HCT116 (cell line): ENCODE measurements at places on chromosomes 2 and 18.

DNA sequence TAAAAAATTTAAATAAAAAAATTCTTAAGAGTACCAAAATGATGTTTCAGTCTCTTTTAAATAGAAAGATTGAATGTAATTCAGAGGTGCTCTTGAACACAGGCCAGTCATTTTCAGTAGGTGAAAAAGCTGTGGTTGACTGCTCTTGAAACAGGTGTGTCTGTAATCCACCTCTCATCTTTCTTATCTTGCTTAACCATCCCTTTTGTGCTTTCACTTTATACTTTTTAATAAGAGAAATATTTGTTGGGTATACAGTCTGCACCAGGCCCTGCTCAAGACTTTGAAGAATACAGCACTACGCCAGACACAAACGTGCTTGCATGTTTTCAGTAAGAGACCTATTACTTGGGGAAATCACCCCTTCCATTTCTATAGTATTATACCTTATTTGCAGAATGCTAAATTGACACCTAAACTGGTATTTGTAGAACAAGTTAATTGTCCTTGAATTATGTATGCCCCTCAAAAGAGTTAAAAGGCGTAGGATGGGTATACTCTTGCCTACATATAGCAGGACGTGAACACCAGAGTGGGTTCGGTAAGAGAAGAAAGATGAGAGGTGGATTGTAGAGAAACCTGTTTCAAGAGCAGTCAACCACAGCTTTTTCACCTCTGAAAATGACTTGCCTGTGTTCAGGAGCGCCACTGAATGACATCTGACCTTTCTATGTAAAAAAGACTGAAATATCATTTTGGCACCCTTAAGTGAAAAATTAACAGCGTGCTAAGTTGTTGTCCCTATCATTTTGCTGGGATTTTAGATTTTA lies 4.0 kb upstream of the RTN4 start:
- DNase-seq = no peak

DNA sequence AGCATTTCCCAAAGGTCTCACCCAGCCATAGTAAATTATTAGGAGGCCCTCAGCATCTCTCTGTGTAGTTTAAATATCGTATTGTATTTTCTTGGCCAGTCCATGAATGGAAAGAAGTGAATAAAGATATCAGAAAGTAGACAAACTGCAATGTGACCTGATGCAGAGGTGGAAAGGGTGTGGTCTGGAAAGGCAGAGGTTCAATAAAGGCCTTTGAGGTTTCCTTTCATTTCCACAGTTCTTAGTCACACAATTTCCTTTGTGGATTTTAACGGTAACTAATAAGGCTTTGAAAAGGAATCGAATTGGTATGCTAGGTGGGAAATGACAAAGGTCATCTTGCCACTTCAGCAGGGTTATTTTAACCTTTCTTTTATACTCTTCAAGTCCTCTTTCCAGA lies 20.1 kb upstream of the WIPF1 start:
- no peak for DNase-seq

DNA sequence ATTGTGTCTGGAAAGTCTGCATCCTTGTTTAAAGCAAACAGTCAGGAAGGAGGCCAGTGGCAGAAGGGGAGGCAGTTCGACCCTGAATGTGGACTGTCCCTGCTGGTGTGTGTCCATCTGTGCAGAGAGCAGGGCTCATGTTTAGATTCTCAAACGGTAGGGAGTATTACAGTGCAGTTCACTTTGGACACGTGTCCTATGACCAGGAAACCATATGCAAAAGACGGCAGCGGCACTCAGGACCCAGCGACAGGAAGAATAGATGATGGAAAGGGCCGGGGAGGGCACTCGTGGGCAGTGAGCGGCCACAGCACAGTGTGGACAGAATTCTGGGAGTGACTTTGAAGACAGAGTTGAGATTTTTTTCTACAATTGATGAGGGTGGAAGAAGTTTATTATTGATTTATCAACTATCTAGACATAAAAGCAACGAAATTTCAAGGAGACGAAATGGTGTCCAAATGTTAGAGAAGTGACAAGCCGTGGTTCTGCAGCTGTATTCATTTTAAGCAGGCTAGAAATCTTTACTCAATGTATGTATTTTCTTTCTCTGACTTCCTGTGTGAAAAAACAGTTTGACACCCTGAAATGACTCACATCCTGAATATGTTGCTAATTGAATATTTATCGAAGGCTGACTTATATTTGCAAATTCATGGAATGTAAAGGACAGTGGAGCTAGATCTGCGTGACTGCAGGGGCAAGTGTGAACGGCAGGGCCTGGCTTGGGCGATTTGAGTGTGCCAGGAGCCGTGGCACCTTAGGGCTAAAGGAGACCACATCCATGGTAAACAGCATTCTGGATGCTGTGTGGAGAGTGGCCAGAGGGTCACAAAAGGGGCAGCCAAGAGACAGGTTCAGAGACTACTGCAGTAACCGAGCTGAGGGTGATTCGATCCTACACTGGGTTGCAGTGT lies 214.2 kb downstream of the PTGR3 start:
- DNase-seq = no peak

DNA sequence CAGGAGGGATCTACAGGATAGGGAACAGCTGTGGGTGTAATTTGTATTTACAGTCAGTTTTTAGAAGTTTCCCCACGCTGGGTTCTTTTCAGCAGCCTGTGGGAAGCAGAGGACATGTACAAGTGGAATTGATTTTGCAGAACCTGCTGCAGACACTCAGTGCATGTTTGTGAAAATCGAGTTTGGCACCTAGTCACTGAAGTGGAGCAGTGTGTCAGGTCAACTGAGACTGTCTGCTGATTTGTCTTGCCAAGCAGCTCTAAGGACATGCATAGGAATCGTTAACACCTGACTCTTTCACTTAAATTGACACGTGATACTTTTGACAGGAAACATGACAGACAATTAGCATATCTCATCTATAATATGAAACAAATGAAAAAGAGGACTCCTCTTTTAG lies 416.6 kb downstream of the TMX3 start:
- DNase-seq = no peak
